AML-193 (cell line): ENCODE measurements at places on chromosomes 12 and 14.

- DNase-seq, result no peak
These were observed 384.5 kb upstream of the CCDC196 start for GRCh38 chr14:66101662-66102061.

GRCh38 chr12:79168687-79169086, 304.1 kb downstream of the SYT1 start:
- DNase-seq, result no peak

DNA sequence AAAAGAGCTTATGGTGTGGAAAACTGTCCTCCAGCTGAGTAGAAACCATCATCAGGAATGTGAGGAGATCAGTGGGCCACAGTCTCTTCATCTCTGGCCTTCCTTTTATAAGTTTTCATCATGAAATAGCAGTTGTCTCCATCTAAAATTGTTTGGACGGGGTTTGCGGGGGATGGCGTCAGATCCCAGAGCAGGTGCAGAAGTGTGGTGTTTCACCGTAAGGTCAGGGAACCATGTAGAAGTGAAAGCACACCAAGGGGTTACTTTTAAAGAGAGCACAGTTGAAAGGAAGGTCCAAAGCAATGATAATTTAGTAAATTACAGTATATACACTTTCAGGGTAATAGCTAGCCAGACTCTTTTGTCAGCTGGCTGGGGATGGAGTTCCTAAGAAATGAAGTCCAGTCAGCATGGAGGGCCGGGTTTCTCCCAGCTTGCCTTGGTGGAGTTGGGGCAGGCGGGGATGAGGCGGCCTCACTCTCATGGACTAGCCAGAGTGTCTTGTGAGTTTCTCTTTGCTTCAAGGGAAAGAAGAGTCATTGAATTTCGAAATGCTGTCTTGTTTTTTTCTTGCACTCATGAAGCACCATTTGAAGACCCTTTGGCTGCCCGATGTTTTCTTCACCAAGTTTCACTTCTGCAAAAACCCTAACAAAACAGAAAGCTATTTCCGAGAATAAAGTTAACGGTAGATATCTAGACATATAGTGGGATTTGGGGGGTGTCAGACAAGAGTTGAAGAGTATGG, 100.6 kb downstream of the ETV6 start:
- no peak for DNase-seq

DNA sequence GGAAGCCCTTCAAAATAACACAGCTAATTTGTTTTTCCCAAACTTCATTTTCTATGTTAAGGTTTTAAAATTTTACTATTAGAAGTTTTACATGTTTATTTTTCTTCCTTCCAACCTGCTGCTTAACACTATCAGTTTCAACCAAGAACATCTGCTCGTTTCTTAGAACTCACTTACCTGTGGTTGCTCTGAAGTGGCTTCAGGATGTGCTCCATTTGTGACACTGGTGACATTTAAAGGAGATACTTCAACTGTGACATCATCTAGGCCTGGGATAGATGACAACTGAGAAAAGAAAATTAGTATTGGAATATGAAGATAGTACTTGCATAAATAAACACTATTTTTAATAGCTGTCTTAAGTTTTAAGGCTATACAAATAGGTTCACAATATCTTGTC, 17.9 kb downstream of the WASHC3 start:
- DNase-seq, result no peak

- DNase-seq, result no peak
These were observed 31.0 kb upstream of the TC2N start for GRCh38 chr14:91898372-91898771.

- no peak for DNase-seq
These were observed 15.8 kb downstream of the DTD2 start for GRCh38 chr14:31441273-31442111.

GRCh38 chr14:102717276-102717675, 60.0 kb upstream of the TRAF3 start:
- no peak for DNase-seq
